IPS-NIHi11 (cell line): ENCODE measurements at places on chromosomes 3 and 15.

DNA sequence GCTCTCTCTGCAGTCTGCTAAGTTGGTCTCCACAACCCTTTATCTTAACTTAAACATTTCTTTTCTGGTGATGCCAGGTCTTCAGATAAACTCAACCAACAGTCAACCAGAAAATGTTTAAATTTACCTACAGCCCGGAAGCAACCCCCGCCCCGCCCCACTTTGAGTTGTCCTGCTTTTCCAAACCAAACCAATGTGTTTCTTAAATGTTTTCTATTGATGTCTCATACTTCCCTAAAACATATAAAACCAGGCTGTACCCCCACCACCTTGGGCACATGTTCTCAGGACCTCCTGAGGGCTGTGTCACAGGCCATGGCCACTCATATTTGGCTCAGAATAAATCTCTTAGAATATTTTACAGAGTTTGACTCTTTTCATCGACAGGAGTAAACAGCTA, 13.2 kb upstream of the GPR160 start:
- no peak for DNase-seq

DNA sequence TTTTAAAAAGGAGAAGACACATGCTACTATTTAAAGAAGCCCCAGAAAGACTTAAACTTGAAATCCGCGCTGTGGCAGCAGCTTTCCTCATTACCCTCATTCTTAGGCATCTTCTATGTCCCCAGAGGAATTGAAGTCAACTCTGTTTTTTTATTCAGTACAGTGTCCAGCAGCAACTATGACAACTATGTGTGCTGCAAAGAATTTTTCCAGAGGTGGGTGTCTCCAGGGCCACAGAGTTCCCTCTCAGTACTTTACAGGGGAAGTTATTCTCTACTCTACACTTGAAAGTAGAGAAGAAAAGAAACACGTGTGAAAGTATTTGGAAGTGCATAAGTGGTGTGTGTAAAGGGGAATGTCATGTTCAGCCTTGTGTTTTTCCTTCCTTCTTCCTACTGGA, 32.0 kb downstream of the GATM start:
- no peak for DNase-seq

DNA sequence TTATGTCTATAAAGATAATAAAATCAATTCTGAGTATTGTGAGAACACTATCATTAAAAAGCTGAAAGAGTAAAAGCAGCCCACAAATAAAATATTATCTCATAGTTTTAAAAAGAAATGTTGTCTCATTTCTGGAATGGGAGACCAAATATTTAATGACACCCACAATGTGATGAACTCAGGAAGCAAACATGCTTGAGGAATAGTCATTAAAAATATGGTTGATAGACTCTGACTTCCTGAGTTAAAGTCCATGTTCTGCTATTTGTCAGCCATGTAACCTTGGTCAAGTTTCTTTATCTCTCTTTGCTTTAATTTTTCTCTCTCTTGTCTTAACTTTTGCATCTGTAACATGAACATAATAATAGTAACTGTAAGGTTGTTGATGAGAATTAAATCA, 35.5 kb upstream of the CHMP2B start:
- DNase-seq: no peak

- no peak for DNase-seq
Measured at GRCh38 chr3:27900316-27900715, 178.2 kb upstream of the EOMES start.

DNA sequence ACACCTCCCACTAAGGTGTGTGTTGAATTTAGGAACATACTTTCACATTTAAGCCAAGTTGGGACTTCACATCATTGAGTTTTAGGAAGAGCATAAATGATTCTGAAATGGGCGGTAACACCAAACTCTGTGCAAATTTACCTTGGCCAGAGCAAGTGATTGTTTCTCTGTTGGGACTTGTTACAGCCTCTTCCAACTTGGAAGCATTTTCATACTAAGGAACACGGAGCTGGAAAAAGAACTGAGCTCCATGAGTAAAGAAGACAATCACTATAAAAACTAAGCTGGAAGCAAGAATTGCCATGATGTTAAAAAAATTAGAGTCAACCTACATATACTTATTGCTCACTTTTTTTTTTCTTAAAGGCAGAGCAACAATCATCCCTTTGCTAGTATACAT, 371.3 kb downstream of the ERC2 start:
- DNase-seq: no peak

GRCh38 chr3:46242120-46242519, at the start of gene CCR3:
TSS of gene CCR3 (plus strand) at chr3:46242460. CDS start at chr3:46265159, 22,699 bp downstream.
- no peak for DNase-seq

DNA sequence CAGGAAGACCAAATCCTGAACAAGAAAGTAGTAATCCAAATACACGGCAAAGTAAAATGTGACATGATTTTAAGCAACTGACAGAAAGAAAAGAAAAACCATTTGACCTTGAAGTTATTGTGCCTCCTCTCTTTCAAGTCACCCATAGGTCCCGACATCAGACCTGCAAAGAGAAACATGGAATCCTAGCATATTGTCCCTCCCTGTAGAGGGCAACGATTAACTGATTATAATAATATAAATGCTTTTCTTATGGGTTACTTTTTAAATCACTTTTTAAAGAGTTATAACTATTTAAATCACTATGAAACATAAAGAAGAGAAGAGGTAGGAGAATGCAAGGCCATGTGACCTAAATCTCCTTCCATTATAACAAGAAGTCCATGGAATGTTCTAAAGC, 143.2 kb upstream of the LIPC start:
- no peak for DNase-seq

- no peak for DNase-seq
Measured at GRCh38 chr3:182117583-182117982, 405.9 kb downstream of the SOX2 start.

DNA sequence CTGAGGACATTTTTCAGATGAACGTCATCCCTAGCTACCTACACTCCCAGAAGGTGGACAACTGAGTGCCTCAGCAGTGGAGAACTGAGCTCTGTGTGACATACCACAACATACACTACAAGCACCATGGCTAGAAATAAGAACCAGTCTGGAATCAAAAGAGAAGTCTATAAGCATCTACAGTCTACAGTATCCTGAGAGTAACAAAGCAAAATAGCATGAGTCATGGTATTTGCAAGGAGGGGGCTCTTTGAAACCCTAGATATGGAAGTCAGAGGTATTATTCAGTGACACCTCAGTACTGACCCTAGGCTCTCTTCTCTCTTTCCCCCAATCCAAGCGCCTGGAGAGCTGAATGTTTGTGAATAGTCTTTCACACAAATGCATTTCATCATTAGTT, 87.5 kb downstream of the TNIK start:
- DNase-seq: no peak
